ENCODE measurements at places on chromosomes 12 and 14. TPM values are rescaled to one million over a fixed set of nuclear protein-coding genes. Genes with fewer than 3 reads are reported as not detected.

The RASSF9 gene
- total RNA-seq = 0.21 TPM

The CCDC197 gene
- not detected for total RNA-seq

The DLK1 gene
- not detected for total RNA-seq

The BBOF1 gene
- 0.73 TPM for total RNA-seq

GRCh38 chr14:71720978-71721624 lies 211.1 kb upstream of the RGS6 start:
- peak; percentile 72 for DNase-seq

DNA sequence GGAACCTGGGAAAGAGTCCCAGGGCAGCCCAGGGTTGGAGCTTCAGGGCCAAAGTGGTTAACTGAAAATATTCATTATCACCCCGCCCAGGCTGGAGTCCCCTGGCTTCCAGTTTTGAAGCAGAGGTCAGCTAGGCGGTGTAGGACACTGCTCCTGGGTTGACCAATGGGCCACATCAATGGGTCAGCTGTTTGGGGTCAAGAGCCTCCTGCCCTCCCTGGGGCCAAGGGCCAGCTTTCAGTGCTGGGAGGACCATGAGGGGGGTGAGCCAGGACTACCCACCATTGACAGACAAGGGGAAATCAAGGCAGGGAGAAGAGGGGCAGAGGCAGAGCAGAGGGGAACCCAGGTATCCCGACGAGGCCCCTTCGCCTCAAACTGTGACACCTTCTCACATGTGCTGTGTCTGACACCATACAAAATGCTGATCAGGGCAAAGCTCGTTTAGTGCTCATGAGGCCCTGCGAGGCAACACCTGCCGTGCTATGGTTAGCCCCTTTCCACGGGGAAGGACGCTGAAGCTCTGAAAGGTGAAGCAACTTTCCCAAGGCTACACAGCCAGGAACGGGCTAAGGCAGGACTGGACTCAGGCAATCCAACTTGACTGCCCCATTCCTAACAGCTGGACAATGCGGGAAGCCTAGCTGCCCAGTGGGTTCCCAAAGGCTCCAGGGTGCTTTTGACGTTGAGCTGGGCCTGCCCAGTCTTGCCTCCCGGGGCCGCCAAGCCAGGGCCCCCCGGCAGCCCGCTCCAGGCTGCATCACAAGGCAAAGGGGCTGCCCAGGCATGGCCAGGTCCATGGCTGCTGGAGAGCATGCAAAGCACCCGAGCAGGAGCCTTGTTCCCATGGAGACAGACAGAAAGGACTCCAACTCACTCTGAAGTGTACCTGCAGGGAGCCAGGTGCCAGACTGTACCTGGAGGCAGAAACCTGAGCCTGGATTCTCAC lies 2.0 kb downstream of the SYNE3 start:
- no peak for DNase-seq

DNA sequence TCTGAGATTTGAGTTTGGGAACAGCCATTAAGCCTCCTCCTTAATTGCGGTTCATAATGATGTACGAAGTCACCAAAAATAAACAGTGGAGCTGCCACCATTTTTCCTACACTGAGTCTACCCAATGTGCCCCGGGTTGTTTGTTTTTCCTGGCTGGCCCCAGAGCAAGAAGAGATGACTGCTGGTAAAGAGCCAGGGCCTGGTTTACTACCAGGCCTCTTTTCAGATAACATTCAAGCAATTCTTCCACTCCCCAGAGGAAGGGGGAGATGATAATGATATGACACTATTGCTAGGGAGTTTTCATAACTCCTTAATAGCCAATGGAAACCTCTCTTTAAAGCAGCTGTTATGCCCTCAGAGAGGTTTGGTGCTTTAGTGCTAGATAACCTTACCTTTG lies 42.3 kb downstream of the BRAP start:
- DNase-seq = no peak

DNA sequence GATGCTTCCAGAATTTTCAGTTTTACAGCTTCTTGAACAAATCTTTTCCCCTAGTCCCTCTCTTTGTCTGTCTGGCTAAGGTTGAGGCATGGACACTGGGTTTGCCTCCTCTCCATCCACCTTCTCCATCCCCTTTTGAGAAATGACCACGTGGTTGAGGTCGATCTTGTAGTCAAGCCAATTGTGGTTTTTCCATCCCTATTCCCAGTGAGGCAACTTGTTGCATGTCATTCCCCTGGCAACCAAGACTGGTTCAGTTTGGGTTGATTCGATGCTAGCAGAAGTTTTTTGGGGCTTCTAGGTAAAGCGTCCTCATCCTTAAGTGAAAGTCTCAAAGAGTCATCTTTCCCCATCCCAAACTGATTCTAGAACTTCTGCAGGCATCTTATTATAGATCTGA lies 300.8 kb downstream of the APAF1 start:
- DNase-seq = no peak

The CYP27B1 gene
- total RNA-seq = 0.17 TPM

GRCh38 chr14:102608064-102608446 lies 15.6 kb downstream of the RCOR1 start:
- no peak for DNase-seq

DNA sequence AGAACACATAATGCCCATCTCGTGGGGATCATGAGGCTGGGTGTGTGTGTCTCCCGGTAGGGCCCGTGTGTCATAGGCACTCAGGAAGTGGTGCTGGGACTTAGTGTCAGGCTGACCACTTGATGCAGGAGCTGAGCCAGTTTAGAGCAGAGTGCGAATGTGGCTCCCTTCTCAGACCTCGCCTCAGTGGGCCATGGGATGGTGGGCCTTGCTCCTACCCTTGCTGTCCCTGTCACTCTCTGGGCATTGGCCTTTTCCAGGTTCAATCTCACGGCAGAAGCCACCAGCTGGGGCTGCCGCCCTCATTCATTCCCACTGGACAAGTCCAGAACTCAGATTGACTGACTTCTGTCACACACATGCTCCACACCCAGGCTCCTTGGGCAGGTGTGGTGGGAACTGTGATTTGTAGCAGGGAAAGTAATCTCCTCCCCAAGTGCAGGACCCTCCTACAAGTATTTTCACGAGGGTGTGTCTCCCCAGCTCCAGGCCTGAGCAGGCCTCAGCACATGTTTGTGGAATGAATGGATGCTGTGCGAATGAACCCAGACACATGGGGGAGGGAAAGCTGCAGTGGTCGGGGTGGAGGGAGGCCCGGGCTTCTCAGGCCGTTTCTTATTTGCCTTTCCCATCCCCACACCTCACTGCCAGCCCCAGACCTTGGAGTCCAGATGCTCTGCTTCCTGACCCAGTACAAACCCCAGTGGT lies 54.9 kb downstream of the BEGAIN start:
- no peak for DNase-seq

All from HT1080 (cell line).